ENCODE measurements at places on chromosomes 7 and 10.

DNA sequence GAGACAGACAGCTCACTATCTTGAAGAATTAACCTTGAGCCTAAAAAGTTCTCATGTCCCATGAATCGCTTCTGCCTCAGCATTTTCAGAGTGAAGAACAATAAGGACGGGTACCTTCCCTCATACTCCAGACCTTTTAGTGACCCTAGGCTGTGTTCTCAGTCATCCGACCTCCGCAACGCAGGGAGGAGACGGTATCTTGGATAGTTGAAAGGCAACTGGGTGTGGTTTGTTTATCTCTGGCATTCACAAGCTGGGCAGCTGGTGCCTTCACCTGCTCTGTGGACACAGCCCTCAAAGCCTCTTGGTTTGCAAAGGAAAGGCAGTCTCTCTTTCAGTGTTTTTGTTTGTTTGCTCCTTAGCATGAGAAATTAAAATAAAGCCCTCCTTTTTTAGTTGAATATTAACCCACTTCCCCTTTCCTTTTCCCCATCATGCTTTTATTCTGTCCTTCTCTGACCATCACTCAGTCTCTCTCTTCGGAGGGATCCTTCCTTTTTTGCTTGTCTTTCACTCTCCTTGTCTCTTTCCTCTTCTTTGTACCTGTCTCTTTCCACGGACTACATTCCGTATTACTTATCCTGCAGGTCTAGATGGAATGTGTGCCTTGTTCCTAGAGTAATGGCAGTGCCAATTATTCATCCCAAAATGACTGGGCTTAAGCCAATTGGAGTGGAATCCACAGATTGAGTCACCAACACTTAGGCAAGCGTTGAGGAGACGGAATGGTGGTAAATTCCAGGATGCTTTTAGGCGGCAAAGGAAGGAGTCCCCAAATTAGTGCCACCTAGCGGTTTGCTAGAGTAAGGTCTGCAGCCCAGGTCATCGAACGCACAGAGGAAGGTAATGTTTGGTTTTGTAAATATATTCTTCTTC is 45.8 kb downstream of the PRR15 start:
- no peak for DNase-seq

- DNase-seq = no peak
Measured at GRCh38 chr10:32204606-32205005, 142.4 kb downstream of the EPC1 start.

GRCh38 chr7:134327896-134328295 is 11.2 kb upstream of the SLC35B4 start:
- no peak for DNase-seq

DNA sequence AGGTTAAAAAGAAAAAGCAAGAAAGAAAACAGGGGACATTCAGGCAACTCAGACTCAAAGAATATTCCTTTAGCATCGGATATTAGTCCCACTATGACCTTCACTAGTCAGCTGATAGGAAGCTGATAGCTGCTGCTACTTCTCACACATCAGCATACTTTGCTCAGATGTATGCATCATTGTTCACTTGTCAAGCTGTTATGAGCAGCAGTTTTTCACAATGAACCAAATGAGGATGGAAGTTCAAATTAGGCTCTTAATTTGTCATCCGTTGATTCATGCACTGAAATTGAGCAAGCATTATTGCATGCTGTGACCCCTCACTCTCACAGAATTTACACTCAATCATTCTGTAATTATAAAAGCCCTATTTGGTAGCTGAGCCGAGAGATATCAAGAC is 257.7 kb downstream of the SNX13 start:
- DNase-seq = no peak

Data from activated CD4-positive, CD25-positive, alpha-beta regulatory T cell (primary cell).